Liver (tissue), 10 donors: ENCODE measurements at places on chromosomes 3 and 15. TPM values are rescaled to one million over a fixed set of nuclear protein-coding genes. Genes with fewer than 3 reads are reported as not detected.

- H3K4me1 ChIP-seq, result no peaks in the 10 kb centered on the region
- H3K27ac ChIP-seq, result no peak overlapping the region
- peaks cover 4% of the 10 kb centered on the region for H3K27me3 ChIP-seq
- H3K36me3 ChIP-seq, result no peaks in the 10 kb centered on the region
- no peak for DNase-seq
These were observed 124.5 kb downstream of the TLE3 start for GRCh38 chr15:69973102-69973714.

DNA sequence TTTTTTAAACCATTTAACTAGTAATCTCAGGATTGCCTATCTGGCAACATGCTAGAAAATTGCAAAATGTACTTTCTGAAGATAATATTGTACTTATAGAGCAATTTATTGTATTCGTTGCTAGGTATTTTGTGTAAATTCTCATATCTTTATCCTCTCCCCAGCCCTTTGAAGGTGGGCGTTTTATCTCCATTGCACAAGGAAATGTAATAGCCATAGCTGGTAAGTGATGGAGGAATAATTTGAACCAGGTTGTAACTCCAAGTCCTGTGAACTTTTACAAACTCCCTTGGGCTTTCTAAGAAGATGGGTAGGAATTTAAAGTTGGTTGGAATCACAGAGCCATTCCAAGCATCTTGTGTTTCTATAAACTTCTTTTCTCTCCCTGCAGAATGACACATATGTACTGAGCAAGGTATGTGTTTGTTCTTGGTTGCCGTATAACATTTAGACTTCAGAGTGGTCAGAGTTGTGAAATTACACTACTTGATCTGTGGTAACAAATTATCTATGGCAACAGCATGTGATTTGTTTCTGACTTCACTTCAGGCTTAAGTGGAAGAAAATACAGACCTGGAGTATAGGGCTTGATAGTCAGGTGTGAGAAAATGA is 170.9 kb downstream of the AKAP13 start:
- H3K27me3 ChIP-seq, result no peaks in the 10 kb centered on the region
- H3K4me1 ChIP-seq, result no peaks in the 10 kb centered on the region
- H3K36me3 ChIP-seq, result no peaks in the 10 kb centered on the region
- H3K27ac ChIP-seq, result no peak overlapping the region

DNA sequence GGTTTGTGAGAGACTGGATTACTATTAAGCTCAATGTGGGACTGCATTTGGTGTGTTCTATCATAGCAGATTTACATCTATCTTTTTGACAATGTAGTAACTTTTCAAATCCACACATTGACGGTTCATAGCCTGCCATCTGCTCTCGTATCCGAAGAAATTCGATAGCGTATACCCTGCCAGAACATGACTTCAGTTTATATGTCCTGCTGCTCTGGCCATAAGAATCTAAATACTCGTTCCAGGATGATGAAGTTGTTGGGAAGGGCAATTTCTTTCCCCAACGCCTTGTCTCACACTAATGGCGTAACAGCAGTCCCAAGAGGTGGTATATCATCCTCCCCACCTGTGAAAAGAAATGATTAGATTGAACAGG is 180.0 kb downstream of the LSAMP start:
- H3K4me3 ChIP-seq, result no peak overlapping the region
- no peak for DNase-seq
- H3K27me3 ChIP-seq, result no peaks in the 10 kb centered on the region
- no peak overlapping the region for H3K27ac ChIP-seq
- H3K36me3 ChIP-seq, result no peaks in the 10 kb centered on the region

GRCh38 chr3:69092030-69092516 is 7.3 kb downstream of the ARL6IP5 start:
- no peak overlapping the region for H3K4me3 ChIP-seq
- H3K4me1 ChIP-seq, result peaks cover 29% of the 10 kb centered on the region
- H3K36me3 ChIP-seq, result no peaks in the 10 kb centered on the region
- DNase-seq, result no peak
- H3K27ac ChIP-seq, result peak overlapping the region; percentile 81
- no peaks in the 10 kb centered on the region for H3K27me3 ChIP-seq

DNA sequence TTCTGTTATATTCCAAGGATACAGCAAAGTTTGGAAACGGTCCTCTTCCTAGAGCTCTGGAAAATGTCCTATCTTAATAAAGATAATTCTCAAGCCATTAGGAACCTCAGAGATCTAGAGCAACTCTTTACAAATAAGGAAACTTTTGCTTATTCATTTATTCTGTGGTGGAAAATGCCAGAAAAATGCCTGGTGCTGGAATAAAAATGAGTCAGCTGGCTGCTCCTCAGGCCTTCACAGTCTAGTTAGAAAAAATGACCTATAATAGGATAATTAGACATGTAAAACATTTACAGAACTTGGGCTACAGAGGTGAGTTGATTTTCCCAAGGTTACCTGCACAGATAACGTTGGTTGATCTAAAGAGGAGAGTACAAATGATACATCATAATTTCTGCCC is 372.5 kb downstream of the NLGN1 start:
- H3K36me3 ChIP-seq, result no peaks in the 10 kb centered on the region
- H3K27me3 ChIP-seq, result no peaks in the 10 kb centered on the region
- no peak overlapping the region for H3K4me3 ChIP-seq
- no peak for DNase-seq
- H3K4me1 ChIP-seq, result no peaks in the 10 kb centered on the region
- H3K27ac ChIP-seq, result no peak overlapping the region

- no peak overlapping the region for H3K4me3 ChIP-seq
- H3K27me3 ChIP-seq, result no peaks in the 10 kb centered on the region
- no peaks in the 10 kb centered on the region for H3K36me3 ChIP-seq
- DNase-seq, result no peak
- no peak overlapping the region for H3K27ac ChIP-seq
These were observed 15.2 kb downstream of the RFTN1 start for GRCh38 chr3:16498130-16498890.

The CYP11A1 gene
- 2.3 TPM for total RNA-seq

The ALDH1A2 gene
- 1.2 TPM for total RNA-seq

The RAB11A gene
- total RNA-seq, result 84.8 TPM
